ENCODE measurements at places on chromosomes 3 and 15.

DNA sequence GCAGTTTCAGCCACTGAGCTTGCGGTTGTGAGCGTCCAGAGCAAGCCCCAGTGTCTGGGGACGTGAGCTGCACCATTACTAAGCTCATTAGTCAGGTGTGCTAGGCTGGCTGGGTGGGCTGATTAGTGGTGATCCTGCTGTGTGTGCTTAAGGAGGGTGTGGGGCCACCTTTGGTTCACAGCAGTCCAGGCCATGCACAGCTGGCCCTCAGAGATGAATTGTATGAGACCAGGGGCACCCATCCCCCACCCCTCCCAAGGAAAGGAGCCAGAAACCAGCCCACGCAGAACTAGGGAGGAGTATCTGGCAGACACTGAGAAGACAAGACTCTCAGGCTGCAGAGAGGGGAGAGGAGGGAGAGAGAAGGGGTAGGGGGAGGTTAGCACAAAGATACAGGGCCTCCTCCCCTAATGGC lies 3.8 kb downstream of the TYRO3 start:
- DNase-seq = peak; percentile 79

GRCh38 chr3:55488398-55489055 lies 1.4 kb upstream of the WNT5A start:
- peak; percentile 30 for DNase-seq

GRCh38 chr3:104886220-104886995 lies 480.3 kb upstream of the ALCAM start:
- no peak for DNase-seq

- no peak for DNase-seq
Observed at GRCh38 chr15:100690795-100691158, 88.4 kb downstream of the ASB7 start.

DNA sequence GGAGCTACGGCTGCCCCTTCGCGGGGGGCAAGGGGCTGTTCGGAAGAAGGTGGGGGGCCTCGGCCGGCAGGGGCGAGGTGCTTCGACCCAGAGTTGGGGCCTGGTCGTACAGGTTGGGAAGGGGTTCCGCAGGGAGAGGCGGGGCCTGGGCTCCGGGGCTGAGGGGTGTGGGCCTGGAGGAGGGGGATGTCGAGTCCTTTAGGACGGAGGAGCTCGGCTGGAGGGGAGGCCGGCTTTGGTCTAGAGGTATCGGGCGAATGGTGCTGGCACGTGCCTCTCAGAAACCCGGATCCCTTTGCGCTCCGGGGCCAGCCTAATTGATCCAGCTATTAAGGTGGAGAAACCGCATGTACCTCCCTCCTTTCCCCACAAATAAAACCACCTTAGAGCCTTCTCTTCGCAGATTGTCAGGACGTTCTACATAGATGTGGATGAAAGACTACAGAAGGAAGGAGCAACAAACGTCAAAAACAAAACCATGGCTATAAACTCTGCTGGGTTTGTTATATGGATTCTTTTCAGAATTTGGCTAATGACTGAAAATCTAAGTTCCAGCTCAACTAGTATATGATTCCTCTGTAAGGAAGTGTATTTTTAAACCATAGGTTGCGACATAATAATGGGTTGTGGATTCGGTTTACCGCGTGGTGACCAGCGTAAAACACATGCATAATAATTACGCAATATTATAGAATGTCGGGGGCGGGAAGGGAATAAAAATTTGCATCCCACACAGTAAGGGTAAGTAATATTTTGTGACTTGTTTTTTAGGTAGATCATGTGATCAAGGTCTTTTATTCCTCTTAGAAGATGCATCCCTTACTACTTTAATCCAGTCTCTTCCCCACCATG lies 644 bp upstream of the NGLY1 start:
- DNase-seq = peak; percentile 82

DNA sequence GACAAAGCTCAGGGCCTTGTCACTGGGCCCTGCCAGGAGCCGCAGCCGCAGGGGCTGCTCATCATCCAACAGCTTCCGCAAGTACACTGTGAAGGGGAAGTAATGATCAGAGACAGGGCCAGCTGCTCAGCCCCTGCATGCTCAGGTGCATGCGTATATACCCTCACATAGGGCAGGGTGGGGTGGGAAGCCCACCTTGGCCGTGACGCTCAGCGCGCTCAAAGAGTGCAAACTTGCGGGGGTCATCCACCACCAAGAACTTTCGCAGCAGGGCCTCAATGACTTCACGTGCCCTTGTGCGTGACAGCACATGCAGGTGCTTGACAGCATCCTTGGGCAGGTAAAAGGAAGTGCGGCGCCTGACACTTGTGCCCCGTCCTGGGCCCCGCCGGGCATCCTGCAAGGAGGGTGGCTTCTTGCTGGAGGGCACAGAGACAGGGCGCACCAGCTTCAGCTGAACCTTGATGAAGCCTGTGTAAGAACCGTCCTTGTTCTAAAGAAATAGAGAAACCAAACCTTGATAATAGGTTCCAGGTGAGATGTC lies 3.4 kb upstream of the TUSC2 start:
- DNase-seq = no peak

DNA sequence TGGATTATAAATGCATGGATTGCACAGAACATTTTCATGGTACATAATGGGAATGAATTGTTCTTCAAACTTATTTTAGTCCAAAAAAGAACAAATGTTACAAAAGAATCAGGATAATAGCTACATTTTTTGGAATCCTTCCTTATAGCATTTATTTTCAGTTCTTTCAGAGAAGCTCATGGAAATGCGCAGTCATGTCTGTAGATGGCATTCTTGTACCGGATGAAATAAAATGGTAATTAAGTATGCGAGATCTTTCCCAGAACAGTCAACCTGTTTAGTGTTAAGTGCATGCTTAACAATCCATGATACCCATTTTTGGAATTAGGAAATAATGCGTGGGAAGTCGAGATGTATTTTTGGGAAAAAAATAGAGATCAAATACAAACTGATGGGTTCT lies 38.2 kb upstream of the GOLGA8B start:
- peak; percentile 67 for DNase-seq

DNA sequence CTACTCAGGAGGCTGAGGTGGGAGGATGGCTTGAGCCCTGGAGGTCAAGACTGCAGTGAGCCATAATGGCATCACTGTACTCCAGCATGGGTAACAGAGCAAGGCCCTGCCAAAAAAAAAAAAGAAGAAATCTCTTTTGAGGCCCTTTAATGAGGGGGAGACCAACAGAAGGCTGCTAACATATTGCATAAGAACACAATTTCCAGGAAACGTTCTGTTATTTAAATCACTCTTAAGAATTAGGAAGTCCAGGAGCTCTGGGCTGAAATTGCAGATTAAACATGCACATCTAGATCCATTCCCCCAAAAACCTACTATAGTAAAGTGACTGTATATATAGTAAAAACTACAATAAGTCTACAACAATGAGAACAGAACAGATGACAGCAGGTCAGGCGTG lies 16.1 kb upstream of the BLM start:
- no peak for DNase-seq

DNA sequence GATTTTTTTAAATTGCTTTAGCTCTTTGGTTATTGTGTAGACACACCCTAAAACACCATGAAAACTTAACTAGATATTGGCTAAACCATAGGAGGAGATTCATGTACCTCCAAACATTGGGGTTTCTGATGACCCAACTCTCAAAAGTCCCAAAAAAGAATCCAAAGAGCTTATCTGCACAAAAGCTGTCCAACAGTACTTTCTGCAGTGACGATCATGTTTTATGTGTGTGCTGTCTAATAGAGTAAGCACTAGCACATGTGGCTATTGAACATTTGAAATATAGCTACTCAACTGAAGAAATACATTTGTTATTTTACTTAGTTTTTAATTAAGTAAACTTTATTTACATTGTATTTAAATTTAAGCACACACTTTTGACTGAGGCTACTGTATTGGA lies 818.2 kb upstream of the LMCD1 start:
- DNase-seq = no peak

DNA sequence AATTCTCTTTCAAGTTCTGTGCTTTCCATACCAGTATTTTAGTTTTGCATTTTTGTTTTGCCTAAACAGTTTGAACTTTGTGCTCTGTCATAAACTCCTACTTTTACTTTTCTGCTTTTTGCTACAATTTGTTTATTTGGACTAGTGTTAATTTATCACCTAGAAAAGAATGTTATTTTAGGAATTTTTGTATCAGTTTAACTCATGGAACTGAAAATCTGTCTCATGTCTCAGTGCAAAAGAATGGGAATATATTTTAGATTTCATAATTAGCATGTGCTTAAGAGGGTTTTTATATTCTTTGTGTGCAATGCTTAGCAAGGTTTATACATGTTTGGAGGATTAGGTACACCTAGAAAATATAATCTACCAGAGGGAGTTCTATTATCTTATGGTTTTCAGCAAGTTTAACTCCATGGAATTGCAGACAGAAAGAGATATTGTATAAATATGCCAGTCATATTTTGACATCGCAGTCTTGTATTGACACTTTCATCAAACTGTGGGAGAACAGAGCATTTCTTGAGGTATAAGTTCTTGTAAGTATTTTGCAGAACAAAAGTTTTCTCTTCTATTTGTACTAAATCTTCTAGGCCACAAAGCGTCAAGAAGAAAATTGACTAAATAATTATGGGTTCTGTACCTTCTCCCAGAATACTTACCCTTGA lies 409.9 kb downstream of the RBMS3 start:
- no peak for DNase-seq

GRCh38 chr15:65517866-65518207 lies 348 bp upstream of the DPP8 start:
- no peak for DNase-seq

GRCh38 chr3:143977341-143978262 lies 6.0 kb downstream of the DIPK2A start:
- no peak for DNase-seq
